GM06990 (cell line): ENCODE measurements at places on chromosomes 3 and 15.

DNA sequence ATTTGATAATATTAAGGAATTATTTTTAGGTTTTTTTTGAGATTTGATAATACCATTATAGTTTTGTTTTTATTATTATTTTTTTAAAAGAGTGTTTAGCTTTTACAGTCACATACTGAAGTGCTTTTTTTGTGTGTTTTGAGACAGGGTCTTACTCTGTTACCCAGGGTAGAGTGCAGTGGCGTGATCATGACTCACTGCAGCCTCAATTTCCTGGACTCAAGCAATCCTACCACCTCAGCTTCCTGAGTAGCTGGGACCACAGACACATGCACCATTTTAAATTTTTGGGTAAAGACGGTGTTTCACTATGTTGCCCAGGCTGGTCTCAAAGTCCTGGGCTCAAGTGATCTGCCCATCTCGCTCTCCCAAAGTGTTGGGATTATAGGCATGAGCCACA lies 73.0 kb downstream of the SUMF1 start:
- DNase-seq, result no peak

DNA sequence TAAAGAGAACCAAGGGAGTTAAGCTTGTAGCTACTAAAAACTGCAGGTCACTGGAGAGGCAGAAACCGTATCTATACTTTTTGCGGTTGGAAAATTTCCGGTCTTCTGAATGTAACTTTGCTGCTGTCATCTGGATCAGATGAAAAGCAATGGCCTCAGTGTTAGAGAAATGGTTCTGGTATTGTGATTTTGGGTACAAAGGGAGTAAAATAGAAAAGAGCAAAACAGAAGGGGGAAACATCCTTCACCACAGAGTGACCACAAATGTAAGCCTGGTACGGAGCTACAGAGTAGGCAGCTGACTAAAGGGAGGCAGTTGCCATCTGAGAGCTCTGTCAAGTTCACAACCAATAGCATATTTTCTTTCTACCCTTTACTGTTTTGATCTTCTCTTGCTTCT lies 5.6 kb downstream of the CD96 start:
- DNase-seq, result peak; percentile 35

DNA sequence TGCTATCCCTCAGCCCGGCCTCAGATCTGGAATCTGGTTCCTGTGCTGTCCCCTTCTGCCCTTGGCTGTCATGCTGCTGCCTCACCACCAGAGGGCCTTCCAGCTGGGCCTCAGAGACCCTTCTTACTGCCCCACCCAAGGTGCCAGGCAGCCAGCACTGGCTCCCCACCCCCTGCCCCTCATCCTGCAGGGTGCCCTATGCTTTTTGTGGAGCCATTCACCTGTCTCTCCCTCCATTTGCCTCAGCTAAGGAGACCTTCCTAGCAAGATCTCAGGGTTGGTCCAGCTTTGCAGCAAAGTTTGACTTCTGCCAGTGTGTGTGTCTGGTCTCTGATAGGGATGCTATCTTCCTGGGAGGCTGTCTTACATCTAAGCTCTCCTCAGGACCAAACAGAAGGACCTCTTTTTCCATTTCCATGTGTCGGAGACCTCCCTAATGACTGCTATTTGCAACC lies 1.9 kb upstream of the VWA5B2 start:
- DNase-seq, result no peak

- DNase-seq, result no peak
Measured at GRCh38 chr15:61811952-61812351, 248.3 kb downstream of the VPS13C start.
